Fibroblast of the aortic adventitia (primary cell): ENCODE measurements at places on chromosomes 2 and 18.
A peak's percentile ranks its signal among the peaks of the same experiment; 100 is the strongest.

GRCh38 chr2:128178650-128179460 lies 87.9 kb downstream of the UGGT1 start:
- peak; percentile 83 for DNase-seq

GRCh38 chr2:203596183-203596582 lies 61.1 kb upstream of the RAPH1 start:
- DNase-seq: no peak

DNA sequence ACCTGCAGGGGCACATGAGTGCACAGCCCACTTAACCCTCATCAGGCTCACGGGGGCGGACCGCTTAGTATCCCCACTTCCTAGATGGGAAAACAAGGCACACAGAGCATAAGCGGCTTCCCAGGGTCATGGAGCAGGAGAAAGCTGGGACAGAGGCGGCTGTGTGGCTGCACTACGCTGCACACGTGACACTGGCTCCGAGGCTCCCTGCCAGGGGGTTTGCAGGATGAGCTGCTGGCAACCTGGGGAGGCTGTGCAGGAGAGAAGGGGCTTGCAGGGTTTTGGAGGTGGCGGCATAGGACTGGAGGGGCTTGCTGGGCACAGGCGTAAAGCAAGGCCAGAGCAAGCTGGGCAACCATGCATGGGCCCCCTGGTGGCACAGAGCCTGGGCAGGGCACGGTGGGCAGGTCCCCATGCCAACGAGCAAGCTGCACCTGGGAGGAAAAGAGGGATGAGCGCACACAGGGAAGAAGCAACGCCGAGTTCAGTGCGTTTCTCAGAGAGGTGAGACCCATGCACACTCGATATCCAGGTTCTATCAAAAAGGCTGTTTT lies 268.6 kb downstream of the HDAC4 start:
- no peak for DNase-seq

DNA sequence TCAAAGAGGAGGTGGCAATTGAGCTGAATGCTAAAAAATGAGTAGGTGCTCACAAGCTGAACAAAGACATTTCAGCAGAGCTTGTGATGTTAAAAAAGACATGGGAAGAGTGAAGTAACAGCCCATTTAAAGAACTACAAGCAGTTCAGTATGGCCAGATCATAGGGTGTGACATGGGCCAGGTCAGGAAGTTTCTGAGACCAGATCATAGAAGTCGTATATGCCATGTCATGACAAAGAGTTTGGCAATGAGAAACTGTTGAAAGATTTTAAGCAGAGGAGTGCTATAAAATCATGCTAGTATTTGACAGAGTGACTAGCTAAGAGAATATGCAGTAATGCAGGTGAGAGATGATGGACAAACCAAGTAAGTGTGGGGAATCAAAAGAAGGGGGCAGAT lies 7.3 kb upstream of the PELI1 start:
- DNase-seq: no peak

- DNase-seq: peak; percentile 36
Measured at GRCh38 chr2:9285385-9285920, 78.8 kb downstream of the ASAP2 start.

- no peak for DNase-seq
Measured at GRCh38 chr2:64328756-64329155, 125.2 kb upstream of the LGALSL start.

DNA sequence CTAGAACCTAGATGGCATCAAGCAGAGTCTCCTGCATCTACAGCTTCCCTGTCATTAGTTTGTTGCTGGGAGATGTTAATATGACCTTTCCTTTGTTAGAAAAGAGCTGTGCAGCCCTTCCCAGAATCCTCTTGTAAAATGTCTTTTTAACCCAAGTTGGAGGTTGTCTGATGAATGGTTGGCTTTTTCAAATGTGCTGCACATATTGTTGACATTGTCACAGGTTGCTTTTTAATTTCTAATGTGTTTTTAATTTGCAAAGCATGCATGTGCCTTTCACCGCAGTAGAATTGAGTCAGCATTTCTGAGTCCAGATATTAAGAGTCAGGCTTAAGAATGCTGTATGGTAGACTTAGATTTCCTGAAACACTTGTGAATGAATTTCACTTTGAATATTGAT lies 120.8 kb downstream of the GREB1L start:
- DNase-seq: no peak

DNA sequence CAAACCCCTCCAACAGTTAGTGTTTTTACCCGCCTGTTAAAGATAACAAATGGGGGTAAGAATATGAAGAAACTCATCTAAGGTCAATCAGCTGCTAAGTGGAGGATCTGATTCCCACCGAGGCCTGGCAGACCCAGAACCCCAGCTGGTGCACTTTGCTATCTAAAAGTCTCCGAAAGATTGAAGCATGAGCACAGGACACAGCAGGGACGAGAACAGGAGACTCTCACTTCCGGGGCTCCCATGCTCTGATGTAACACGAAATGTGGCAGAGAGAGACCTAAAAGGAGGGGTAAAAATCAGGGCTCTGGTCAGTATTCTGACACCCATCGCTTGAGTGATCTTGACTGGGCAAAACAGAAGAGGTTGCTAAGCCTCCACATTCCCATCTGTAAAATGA lies 119.7 kb downstream of the PDCL3 start:
- DNase-seq: no peak

GRCh38 chr2:212173331-212173730 lies 365.3 kb downstream of the ERBB4 start:
- DNase-seq: no peak

DNA sequence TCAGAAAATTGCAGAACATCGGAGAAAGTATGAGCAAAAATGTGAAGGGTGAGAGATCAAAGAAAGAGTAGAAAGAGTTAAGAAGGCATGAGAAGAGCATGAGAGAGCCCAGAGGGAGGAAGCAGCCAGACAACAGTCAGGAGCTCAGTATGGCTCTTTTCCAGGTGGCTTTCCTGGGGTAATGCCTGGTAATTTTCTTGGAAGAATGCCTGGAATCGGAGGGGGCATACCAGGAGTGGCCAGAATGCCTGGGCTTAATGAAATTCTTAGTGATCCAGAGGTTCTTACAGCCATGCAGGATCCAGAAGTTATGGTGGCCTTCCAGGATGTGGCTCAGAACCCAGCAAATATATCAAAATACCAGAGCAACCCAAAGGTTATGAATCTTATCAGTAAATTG lies 271.8 kb upstream of the TFPI start:
- DNase-seq: peak; percentile 43

DNA sequence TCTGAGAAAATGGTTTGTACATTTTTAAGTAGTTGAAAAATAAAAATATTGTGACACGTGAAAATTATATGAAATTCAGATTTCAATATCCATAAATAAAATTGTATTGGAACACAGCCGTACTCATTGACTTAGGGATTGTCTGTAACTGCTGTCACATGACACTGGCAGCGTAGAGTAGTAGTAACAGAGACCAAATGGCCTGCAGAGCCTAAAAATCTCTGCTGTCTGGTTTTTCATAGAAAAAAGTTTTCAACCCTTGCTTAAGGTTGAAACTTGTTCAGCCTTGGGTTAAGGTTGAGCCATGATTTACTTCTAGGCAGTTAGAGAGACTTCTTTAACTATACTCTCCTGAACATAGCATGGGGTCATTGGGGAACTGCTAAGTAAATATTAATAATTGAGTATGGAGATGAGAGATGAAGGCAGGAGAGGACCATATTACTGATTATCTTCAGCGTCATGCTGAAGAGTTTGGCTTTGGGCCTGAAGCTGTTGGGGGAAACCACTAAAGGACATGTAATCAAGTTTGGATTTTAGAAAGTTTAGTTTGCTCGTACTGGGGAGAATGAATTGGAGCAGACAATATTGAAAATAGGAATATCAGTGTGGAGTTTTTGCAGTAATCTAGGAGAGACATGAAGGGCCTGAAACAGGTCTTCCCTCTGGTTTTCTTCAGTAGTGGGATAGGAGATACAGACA lies 16.2 kb downstream of the EML4 start:
- peak; percentile 57 for DNase-seq

GRCh38 chr2:218536804-218537494 lies 31.2 kb downstream of the USP37 start:
- no peak for DNase-seq

- DNase-seq: no peak
Measured at GRCh38 chr18:77495079-77495478, 245.4 kb downstream of the GALR1 start.

DNA sequence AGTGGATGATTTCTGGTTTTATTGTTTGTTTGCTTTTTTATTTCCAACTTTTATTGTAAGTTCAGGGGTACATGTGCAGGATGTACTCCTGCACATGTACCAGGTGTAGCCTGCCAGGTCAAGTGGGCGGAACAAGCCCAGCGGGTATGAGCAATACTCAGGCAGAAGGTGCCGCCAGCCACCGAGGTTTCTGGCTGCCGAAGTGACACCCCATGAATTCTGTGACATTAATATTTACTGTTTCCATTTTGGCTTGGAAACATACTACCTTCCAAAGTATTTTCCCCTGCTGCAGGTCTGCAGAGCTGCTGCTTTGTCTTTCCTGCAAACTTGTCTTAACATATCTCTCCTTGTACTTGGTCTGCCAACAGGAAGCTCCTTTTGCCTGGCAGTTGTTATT lies 78.5 kb downstream of the PTPN4 start:
- no peak for DNase-seq

- DNase-seq: no peak
Measured at GRCh38 chr18:39313992-39314391, 1748.4 kb upstream of the CELF4 start.

GRCh38 chr2:127508023-127508630 lies 18.2 kb downstream of the IWS1 start:
- DNase-seq: peak; percentile 20

GRCh38 chr2:100754951-100755350 lies 65.0 kb upstream of the NPAS2 start:
- peak; percentile 70 for DNase-seq

- no peak for DNase-seq
Measured at GRCh38 chr18:52570975-52571374, 231.0 kb downstream of the DCC start.

DNA sequence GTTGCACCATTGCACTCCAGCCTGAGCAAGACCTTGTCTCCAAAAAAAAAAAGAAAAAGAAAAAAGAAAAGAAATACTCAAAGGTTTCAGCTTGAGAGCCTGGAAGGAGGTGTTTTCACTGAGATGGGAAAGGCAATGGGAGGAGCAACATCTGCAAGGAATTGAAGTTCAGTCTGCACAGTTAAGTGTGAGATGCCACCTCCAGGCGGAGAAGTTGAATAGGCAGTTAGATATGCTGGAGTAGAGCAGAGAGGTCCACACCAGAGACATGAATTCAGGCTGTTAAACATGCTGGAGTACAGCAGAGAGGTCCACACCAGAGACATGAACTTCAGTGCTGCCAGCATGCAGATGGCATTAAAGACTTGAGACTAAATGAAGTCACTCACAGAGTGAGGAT lies 41.4 kb upstream of the DTNB start:
- no peak for DNase-seq

DNA sequence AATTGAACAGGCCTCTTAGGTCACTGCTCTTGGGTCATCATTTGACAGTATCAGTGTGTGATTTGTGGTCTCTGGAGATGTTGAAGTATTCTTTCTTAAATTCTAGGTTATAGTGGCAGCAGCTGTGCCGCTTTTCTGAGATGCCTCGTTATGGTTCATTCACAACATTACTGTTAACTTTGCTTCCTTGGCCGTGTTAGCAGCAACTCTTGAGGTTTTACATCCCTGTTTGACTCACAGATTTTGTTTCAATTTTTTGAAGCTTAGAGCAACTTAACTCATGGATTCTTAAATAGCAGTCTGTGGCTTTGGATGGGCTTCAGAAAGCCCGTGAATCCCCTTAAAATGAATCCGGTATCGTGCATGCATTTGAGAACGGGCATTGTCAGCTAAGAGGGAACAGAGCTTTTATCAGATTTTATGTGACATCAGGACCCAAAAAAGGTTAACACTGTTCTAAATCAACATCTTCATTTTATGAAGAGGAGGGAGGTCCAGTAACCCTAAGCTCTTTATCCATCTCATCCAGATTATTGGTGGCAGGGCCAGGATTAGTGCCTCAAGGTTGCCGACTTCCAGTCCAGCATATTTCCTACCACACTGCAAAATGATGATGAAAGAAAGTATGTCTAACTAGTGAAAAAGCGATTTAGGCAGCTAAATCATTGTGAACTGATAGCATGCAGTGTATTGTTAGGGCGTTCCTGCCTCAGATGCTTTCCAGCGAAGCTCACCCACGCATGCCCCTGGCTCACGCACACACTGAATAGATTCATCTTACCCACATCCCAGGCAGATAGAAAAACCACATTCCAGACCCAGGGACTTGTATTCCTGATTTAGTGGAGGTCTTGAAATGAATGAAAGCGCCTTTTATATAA lies 5.1 kb downstream of the TRIB2 start:
- DNase-seq: peak; percentile 92

- DNase-seq: no peak
Measured at GRCh38 chr2:95312543-95313201, 15.5 kb downstream of the KCNIP3 start.

DNA sequence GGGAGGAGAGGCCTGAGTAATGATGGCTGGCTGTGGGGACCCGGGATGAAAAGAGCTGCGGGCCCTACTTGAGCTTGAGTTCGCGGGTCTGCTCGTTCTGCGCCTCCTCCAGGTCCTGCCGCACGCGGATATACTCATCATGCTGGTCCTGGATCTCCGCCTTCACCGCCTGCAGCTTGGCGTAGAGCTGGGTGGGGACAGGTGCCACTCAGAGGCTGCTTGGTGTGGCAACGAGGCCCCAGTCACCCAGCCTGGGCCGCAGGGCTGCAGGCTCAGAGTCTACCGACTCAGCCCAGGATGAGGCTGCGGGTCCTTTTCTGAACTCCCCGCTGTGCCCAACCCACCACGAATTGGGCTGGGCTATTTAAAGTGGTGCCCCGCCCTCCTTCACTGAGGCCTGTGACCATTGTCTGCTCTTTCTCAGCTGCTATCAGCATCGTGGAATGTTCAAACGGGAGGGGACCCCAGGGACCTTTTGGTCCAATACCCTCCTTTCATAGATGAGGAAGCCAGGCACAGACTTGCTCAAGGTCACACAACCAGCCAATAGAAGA lies 28.0 kb downstream of the KIF3C start:
- no peak for DNase-seq

DNA sequence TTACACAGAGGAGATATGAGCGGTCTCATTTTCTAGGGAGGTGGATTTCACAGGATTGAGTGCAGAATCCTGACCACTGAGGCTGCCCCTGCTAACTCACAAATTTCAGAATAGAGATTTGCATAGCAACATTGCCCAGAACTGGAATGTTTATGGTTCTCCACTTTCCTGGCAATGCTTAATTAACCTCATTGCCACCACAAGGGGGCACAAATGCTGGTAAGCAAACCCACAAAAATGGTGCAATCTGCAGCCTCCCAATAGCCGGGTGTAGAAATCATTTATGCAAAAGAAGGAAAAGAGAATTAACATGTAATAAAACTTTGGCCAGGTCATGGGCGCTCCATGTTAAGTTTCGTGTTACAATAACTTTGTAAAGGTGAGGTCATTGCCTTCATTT lies 112.4 kb downstream of the CYRIA start:
- DNase-seq: peak; percentile 1

DNA sequence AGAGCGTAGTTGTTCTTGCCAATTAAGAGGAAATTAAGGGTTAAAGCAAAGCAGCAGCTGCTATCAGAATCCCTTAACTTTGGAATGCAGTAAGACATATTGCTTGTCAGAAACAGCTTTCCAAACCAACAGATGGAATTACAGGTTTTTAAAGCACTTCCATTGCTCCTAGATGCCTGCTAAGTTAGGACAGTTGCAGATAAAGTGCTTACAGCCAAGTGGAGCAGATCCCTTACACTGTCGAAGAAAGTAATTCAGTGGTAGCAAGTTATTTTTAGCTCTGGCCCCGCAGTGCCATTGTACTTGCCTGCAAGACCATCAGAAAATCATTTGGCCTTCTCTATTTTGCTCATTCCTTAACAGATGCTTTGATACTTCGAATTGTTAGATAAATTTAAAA lies 5.4 kb downstream of the PDK1 start:
- DNase-seq: no peak
